ENCODE measurements at places on chromosomes 3 and 15. TPM values are rescaled to one million over a fixed set of nuclear protein-coding genes. Genes with fewer than 3 reads are reported as not detected.

DNA sequence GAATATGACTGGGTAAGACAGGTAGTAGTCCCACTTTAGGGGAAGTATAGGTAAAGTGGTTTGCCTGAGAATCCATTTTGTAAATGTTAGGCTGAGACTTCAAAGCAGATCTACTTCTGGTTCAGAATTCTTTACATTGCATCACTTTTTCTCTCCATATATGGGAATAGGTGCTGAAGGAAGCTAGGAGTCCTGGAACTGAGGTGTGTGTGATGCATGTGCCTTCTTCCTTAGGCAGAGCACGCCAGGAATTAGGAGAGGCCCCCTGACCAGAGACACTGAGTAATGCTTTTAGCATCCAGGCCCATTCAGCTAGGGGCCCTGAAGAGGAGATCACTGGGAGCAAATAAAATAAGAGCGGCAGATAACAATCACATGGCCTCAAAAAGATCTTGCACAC lies 69.2 kb upstream of the DCP1A start:
- DNase-seq, result no peak

GRCh38 chr15:101338502-101339057 lies 43.5 kb upstream of the SNRPA1 start:
- no peak for DNase-seq

- DNase-seq, result no peak
These were observed 14.6 kb upstream of the ATP10A start for GRCh38 chr15:25877681-25878080.

Gene ALG1L2
- not detected for total RNA-seq

DNA sequence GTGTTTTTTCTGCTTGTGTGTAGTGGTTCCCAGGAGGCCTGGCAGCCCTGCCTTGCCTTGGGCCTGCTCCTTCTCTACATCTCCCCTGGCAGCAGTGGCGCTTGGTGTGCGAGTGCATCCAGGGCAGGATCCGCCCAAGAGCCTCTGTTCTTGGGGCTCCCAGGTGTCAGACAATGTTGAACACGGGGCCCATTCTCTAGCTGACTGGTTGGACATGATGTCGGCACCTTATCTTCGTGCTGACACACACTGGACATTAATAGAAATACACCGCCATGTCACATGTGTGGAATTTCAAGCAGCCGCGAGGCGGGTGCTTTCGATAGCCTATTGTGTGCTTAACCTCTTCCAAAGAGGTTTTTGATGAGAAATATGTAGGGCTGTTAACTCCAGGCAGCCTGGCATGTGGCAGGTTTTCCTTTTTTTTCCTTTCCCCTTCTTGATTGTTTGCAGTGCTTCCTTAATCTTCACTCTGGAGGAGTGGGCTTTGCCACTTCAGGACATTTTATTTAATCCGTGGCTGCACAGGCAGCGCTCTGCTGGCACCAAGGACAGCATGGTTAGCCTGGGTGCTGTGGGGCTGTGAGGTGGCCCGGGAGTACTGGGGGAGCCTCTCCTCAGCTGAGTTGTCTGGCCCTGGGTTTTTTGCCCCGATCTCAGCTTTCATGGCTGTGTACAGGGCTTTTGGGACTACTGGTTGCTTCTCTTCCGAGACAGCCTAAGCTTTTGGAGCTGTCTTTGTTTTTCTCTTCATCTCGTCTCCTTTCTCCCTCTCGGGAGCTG lies 42.5 kb downstream of the CHCHD6 start:
- DNase-seq, result no peak

GRCh38 chr3:53194210-53195065 lies 33.4 kb downstream of the PRKCD start:
- DNase-seq, result no peak

Gene DPPA2
- total RNA-seq, result not detected

DNA sequence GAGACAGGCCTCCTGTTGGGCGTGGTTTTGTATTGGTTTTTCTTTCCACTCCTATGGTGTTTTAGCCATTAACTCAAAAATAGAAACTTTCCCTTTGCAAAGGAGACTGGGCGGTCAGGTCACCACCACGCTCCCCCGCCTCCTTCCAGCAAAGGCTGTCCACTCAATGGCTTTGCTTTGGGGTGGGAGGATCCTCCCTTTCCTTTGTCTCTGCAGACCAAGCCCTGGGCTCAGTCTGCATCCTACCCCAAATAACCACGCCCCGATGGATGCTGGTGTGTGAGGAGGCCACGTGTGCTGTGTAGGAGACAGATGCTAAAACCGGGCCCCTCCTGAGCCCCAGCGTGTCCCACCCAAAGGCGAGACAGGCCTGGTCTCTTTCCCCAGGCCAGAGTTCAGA lies 68.5 kb downstream of the GRIP2 start:
- DNase-seq, result no peak

- no peak for DNase-seq
These were observed 34.8 kb upstream of the SFMBT1 start for GRCh38 chr3:53080612-53081205.

Gene ABCC5
- total RNA-seq, result 50.2 TPM

Gene ROBO2
- total RNA-seq, result 4.7 TPM

Gene GOLGB1
- 36.2 TPM for total RNA-seq

Gene PLA2G4E
- 9.7 TPM for total RNA-seq

Gene RASL12
- 3.2 TPM for total RNA-seq

DNA sequence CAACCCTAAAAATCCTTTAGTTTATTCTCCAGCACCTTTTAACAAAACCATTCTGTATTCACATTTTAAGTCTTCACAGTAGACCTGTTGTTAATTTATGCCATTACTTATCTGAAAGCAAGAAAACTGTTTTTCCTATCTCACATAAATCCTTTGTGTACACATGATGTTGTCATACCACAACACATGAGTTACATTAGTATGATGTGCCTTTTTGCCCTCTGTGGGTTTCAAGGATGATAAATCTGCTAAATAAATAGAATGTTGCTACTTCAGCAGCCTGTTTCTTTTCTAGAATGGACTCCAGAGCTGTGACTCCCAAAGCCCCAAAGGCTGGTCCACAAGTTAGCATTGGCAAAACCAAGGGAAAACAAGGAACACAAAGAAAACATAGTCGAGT lies 151.6 kb downstream of the SERPINI1 start:
- no peak for DNase-seq

Gene MKRN3
- 5.5 TPM for total RNA-seq

DNA sequence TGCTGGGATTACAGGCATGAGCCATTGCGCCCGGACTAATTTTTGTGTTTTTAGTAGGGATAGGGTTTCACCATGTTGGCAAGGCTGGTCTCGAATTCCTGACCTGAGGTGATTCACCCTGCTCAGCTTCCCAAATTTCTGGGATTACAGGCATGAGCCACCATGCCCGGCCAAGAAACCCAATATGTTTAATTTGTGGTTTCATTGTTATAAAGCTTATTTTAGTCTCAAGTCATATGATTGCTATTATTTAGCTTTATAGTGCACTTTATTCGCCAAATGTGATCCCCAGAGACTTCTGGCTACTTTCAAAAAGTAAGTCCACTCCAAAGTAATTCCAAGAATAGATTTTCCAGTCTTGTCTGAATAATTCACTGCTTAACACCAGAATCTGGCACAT lies 19.3 kb upstream of the SLC4A7 start:
- no peak for DNase-seq

DNA sequence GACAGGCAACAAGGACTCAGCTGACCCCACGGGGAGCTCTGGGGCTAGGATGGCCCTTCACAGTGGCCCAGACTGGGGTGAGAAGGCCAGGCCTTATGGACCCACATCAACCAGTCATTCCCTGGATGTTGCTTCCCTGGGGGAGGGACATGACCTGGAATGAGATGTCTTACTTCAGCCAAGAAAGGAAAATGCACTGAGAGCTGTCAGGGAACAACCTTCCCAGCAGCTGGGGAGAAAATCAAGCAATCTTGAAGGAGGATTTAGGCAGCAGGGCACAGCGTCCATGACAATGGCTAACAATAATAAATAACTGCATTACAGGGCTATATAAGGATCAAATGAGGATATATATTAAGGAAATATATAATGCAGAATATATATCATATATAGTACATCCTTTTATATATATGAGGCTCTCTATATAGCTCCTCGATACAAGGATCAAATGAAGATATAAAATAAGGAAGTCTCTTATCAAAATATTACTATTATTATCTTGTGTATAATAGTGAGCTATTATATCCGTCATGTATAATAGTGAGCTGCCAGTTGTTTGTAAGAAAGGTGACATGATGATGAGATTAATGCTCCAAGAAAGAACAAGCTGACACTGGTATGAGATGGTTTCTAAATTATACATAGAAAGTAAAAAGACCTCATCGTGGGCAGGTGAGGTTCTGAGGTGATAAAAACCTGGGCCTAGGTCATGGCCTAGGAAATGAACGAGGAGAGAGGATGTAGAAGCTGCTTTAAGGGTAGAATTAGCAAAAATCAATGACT lies 117.8 kb upstream of the LIPC start:
- no peak for DNase-seq

DNA sequence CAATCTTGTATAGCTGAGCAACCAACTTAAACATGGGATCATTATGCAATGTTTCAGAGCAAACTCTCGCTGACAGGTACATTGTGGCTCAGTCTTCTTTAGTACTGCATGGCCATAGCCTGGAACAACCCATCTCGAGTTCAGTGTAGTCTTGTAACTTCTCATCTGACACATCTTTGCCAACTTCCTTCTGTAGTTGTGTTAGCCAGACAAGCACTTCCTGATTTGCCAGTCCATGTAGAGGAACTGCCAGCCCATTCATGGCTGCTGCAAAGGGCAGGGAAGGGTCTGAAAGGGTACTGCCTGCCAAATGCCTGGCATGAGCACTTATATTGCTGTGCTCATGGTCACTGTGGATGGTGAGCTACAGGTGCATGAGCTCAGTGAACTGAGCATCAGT lies 49.2 kb upstream of the CCDC54 start:
- no peak for DNase-seq

Gene ACKR4
- total RNA-seq, result not detected

- DNase-seq, result no peak
These were observed 45.0 kb downstream of the TNK2 start for GRCh38 chr3:195863121-195864061.

DNA sequence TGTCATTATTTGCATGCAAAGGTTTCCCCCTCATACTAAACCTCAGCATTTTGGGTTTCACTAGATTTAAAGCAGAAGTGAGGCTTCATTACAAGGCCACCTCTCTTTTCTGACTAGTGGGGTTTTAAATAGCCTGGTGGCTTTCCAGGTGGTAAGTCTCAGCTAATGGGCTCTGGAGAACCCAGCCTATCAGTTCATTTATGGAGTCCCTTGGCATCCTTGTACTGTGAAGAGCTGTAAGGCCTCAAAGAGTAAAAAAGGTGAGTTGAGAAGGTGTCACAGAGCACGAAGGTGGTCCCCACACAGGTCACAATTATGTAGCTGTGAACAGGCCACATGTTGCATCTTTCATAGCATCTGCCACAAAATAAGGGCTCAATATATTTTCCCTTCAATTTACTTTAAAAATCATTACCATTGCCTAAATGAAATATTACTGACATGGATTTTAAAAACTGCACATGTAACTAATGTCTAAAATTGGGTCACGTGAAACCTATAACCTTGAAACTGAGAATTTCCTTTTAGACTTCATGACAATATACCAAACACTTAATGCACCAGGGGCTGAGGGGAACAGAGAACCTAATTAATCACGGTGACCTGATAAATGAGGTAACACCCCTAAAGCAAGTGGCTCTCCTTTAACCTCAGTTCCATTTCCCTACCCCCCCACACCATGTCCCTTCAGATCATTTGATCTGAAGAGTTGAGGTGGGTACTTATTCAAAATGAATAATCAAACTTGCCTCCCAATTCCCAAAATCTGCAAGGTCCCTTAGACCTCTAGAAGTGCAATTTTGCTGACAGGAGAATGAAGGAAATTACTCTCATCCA lies 1.3 kb downstream of the NGLY1 start:
- no peak for DNase-seq

DNA sequence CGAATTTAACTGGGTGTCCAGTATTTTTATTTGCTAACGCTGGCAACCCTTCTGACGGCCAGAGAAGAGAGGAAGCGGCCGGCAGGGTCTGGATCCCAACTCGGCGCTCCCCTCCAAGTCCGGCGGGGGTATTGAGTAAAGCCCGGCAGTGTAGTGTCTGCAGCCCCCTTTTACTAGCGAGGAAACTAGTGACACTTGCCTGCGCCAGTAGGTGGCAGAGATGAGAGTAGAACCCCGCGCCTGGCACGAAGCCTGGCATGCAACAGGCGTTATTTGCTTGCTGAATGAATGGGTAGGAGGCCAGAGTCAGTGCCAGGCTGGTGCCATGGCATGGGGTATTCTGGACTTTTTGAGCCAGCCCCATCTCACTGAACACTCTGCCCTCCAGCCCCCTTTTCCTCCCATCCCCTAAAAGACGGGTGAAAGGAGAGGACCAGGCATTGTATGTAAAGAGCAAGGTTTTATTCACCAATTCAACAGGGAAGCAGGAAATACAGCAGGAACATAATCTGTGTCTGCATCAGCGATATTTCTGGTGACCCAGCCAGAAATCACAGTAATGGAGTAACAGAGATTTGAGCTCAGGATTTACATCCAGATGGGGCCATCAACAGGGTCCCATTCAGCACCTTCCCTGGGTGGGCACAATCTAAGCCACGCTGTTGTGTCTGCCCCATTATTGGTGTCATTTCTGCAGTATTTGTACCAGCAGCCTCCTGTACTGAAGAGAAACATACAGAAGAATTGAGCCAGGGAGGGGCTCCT lies 788 bp upstream of the WDR73 start:
- DNase-seq, result peak; percentile 31

- DNase-seq, result no peak
These were observed 147.5 kb upstream of the NUDT16 start for GRCh38 chr3:131233900-131234668.

DNA sequence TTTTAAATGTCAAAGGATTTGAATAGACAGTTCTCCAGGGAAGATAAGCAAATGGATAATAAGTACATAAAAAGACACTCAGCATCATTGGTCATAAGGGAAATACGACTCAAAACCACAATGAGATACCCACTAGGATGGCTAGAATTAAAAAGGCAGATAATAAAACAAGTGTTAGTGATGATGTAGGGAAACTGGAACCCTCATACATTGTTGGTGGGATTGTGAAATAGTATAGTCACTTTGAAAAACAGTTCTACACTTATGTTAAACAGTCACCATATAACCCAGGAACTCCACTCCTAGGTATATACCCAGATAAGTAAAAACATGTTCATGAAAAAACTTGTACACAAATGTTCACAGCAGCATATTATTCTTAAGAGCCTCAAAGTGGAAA lies 72.5 kb downstream of the GPR156 start:
- DNase-seq, result no peak

DNA sequence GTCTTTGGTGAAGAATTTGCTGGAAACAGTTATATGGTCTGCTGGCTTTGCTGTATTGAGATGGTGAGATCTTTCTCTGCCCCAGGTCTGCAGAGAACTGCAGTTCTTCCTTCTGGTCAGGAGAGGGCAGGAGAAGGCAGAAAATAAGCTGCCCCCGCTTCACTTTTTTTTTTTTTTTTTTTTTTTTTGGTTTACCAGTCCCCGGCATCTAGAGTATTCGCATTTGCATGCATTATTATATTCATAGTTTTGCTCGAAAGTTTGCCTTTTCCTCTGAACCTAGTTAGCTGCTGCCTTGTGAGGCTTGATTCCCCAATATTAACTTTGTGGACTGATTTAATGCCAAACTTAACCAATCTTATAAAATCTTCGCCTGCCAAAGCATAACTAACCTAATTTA lies 10.6 kb upstream of the PARL start:
- DNase-seq, result no peak

GRCh38 chr15:80951941-80952340 lies 37.7 kb downstream of the MESD start:
- DNase-seq, result no peak

- no peak for DNase-seq
These were observed at the start of gene LRRC3B for GRCh38 chr3:26622621-26623418. Gene LRRC3B, plus strand, starts transcription at chr3:26622772. Its CDS starts 86,901 bp downstream, at chr3:26709673.

Gene TRAT1
- total RNA-seq, result 0.53 TPM
